ENCODE measurements at places on chromosomes 2 and 18.

DNA sequence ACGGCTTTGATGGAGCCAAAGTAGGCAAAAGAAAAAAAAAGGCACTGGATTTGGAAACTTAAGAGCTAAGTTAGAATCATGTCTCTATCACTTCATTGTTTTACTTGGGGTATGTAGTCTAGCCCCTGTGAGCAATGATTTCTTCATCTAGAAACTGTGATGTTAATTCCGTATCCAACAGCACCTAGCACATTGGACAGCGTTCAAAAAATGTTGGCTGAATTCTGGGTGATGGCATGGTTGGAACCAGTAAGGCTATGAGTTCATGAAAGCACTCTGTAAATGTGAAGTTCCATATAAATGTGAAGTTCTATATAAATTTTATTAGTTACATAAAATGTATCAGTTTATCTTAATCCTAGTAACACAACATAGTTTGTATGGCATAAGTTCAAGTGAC is 308.5 kb upstream of the HNMT start:
- DNase-seq: no peak

DNA sequence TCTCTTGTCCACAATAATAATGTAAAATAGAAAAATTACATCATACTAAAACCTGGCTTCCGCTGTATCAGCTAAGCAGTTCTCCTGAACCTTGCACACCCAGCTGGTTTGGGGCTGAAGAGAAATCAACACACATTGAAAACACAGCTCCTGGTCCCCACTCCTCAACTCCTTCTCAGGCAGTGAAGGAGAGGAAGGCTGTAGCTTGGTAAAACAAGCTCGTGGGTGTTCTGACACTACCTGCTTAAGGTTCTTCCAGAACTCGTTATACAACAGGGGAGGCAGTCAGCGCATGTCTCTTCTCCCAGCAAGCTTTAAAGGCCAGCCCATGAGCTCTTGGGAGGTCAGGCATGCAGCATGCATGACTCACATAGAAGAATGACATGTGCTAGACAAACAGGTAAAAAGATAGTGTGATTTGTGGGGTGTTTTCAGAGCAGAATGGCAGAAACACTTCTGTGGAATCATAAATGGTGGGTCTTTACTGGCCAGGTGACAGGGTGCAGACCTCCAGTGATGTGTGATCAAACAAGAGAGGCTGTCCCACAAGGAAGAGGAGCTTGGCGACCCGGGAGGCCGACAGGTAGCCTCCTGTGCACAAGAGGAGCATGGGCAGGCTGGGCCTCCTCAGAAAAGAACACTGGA is 69.1 kb downstream of the UXS1 start:
- no peak for DNase-seq

- DNase-seq: no peak
These were observed 28.1 kb downstream of the MMADHC start for GRCh38 chr2:149559341-149560068.

DNA sequence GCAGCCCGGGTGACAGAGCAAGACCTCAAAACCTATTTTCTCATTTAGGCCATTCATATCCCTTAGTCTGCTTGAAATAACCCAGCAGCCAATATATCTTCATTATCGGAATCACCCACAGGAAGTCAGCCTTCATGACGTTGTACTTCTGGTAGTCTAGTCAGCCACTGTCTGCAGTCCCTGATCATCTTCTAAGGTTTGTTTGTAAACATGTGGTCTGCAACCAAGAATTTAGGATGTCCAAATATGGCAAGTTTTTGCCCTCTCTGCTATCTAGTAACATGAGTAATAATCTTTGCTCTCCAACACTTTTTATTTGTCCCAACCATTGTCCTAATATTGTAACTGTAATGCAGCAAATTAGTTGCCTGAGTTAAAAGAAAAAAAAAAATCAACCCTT is 92.5 kb downstream of the PRPF40A start:
- DNase-seq: no peak

DNA sequence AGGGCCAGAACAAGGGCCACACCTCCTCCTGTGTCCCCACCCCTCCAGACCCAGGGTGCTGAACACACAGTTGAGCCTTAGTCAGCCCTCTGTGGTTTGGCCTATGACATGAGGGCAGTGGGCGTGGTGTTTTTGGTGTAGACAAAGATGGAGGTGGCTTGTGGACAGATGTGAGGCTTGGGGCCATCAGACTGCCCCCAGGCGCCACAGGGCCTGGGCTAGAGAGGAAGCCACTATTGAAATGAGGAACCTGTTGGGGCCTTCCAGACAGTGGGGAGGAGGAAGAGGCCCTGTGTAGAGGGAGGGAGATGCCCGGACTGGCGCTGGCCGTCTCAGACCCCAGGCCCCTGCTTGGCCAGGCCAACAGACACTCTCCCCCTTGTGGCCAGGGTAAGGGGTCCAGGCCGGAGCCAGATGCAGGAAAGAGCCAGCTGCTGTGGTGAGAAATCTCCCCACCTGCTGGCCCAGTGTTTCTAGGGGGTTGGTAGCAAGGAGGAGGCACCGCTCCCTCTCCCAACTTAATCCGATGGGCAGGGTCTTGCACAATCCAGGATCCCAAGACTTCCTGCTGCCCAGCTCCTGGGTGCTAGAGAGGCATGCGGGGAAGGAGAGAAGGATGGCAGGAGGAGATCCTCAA is 53.8 kb downstream of the SMAD7 start:
- peak; percentile 53 for DNase-seq

GRCh38 chr2:62923242-62923641 is 127.4 kb upstream of the OTX1 start:
- DNase-seq: peak; percentile 50

DNA sequence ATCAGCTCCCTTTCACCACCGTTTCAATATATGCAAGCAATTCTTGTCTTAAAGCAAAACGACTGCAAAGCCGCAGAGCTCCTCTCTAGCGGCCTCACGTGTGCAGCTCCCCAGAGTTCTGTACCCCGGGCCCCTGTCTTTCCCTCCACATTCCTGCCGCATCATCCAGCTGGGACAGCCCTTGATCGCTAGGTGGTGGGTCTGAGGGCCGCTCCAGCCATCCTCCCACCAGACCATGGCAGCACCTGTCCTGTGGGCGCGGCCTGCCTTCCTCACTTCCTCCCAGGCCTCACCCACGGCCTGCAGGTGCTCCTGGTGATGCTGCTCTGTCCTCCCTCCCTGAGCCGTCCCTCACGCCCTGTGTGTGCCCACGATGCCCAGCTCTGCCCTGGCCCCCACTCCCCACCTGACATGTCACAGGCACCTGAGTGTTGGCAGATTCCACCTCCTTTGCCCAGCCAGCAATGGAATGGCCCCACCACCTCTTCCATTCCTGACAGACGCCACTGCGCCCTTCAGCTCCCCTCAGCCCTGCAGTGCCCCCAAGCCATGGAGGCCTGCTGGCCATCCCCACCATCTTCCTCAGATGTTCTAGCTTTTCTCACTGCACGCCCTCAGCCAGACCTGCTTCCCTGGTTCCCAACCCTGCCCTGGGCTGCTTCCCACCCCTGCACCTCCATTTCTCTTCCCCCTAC is 15.3 kb upstream of the ALLC start:
- no peak for DNase-seq

- no peak for DNase-seq
These were observed 8.7 kb upstream of the TEX261 start for GRCh38 chr2:71003396-71003795.

DNA sequence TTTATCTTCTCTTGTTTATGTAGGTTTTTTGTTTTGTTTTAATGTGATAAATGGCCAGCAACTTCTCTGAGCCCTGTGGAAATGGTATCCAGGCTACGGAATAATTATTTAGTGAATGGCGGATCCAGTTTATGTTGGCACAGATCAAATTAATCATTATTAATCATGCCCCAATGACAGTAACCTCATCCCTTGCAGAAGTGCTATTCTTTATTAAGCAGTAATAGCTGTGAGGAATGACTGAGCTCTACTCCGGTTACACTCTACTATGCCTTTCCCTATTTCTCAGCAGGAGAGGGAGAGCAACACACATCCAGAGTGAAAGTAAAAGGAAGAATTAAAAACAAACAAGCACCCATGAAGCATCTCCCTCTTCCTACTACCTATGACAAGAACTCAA is 84.8 kb downstream of the SETBP1 start:
- no peak for DNase-seq

DNA sequence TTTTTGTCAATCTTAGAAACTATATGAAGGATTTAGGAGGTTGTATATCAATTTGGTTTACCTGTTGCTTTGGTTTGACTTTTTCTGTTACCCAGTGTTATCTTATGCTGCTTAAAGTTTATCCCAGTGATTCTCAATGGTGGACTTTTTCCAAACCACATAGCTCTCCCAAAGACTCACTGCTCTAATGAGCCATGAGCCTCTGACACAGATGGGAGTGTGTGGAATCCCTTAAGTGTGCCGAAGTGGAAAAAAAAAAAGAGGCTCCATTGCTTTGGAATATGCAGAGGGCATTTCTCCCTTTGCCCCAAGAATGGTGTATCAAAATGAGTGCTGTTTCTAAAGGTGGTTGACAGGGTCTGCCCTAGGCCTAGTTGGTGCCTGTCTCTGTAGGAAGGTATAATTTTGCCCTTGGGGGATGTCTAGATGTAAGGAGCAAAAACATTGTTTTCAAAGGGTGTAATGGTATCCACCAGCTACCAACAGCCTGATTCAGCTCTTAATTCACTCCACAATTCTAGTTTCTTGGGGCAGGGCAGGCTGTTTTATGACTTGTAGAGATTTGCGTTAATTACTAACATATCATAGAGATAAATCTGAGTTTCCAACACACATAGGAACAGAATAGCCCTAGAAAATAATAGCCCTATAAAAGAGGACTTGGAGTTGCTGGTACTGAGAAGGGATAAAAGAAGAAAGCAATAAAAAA is 64.3 kb upstream of the CYP26B1 start:
- no peak for DNase-seq

- no peak for DNase-seq
These were observed 114.5 kb downstream of the ADCYAP1 start for GRCh38 chr18:1019191-1019590.

GRCh38 chr2:240646176-240646899 is 21.1 kb downstream of the GPR35 start:
- DNase-seq: no peak

DNA sequence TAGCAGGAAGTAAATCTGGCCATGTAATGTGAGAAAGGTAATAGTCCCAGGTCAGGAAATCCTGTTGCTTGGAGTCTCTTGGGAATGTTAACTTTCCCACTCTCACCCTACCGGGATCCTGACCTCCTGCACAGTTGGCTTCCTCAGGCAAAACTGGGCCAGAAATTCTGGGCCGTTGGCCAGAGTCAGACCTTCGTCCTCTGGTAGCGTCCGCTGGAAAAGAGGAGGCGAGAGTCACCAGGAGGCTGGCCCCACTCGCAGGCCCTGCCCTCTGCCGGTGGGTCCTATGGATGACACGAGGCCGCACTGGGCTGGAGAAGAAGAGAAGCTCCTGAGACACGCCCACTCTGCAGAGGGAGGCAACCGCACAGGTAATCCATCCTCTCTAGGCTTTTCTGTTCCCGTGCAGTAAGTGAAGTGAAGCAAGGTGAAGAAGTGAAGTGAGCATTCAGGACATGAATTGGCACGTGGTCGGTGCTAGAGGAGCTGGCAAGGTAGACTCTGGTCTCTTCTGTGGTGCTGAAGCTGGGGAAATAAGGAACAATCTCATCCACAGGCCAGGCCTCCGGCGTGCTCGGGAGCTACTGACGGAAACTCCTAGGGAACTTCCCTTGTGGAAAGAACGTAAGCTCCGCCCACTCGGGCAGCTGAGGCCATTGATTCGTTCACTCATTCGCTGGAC is 182.7 kb upstream of the GLI2 start:
- DNase-seq: peak; percentile 84

- no peak for DNase-seq
These were observed 107.4 kb downstream of the ARL6IP6 start for GRCh38 chr2:152825834-152826233.

DNA sequence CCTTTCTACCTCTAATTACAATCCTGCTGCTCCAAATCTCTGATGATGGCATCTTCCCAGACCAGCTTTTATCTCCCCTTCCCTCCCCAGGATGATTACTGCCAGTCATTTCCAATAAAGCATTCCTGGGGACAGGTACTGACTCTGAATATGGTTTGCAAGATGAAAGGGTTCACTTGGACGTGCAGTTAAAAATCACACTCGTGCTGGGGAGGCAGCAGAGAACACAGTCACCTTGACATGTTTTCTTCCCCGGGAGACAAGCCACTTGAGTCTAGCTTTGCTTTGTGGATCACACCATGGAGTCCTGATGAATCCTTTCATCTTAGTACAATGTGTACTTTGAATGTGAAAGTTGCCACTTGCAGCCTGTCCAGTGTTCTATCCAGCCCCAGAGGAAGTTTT is 175.0 kb downstream of the ALPK2 start:
- no peak for DNase-seq

DNA sequence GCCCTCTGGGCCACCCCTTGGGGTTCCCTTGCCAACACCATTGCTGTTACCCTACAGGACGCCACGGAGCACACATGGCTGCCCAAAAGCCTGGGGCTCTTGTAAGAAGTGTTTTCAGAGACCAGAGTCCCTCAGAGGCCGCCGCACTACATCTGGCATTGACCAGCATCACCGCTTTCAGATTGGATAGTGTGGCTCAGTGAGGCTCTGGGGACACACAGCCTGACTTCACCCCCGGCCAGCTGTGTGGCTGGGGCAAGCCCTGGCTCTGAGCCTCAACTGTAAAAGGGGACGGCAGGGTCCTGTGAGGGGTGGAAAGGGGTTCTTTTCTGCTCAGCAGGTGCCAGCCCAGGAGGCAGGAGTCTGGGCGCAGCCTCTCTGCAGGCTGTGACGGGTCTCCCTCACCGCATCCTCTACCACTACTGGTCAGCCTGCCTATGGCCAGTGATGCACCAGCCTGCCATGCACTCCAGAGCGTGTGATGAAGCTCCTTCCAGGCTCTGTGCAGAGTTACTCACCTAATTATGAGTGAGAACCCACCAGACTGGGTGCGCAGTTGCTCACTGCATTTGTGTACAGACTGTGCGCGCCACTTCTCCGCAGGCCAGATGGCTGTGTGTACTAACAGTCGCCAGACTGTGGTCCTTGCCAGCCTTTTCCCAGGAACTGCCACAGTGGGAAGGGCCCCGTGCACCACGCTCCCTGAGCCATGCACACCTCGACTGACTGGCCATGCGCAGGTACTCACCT is 10.7 kb upstream of the OTOF start:
- no peak for DNase-seq

DNA sequence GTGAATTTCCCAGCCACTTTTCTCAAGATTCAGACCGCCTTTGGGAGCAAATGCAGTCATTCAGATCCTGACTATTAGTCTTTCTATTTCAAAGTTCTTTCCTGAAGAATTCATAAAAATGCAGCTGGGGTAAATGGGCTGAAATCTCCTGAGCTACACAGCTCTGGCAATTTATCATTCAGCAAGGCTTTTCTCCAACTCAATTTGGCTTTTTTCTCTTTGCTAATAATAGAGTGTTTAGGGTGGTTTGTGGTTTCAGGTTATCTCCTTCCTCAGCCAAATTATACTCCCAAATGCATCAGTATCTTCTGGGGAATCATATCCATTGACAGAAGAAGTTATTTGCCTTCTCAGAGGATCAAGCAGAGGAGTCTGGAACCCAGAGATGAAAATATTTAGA is 282.4 kb upstream of the SLC14A2 start:
- DNase-seq: no peak
